ENCODE measurements at places on chromosomes 13 and 19.

DNA sequence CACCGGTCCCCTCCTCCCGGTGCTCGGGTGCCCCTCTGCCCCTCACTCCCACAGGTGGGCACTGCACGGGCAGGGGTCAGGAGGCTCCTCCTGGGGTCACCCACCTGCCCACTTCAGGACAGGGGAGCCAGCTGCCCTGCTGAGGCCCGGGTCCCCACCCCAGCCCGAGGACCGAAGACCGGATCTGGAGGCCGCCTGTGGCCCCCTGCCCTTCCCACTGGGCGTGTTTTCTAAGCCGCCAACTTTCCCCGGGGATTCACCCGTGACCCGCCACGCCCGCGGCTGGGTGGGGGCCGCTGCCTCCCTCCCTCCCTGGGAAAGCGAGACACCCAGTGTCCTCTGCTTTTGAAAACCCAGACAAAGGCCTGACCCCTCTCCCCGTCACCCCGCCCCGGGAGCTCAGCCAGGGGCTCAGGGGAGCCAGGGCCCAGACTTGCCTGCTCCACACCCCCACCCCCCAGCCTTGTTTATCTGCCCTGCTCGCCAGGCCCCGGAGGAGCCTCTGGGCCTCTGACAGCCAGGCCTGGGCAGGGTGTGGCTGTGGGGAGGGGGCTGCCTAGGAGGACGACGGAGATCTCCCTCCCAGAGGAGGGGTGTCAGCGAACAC, 1.3 kb downstream of the PALM start:
- DNase-seq = no peak

DNA sequence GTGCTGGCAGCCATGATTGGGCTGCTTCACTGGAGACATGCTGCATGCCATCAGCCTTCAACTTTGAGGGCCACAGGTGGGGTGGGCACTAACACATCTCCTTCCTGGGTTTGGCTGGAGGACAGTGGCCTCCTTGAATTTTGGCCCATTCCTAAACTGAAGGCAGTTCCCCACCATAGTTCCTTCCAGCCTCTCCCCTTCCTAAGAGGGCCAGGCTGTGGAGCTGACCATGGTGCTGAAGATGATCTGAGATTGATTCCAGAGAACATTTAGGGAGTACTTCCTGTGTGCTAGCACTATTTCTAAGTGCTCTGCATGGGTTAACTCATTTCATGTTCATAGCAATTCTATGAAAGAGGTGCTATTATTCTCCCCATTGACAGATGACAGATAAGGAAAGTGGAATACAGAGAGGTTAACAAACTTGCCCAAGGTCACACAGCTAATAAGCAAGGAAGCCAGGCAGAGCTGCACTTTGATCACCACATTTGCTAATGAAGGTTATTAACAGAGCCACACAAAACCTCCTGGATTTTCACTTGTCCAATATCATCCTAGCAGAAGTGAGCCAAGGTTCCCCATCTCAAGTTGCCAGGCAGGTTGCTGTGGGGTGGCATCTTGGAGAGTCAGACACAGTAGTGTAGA, 175.3 kb downstream of the ZIC5 start:
- DNase-seq = peak; percentile 50

GRCh38 chr13:33560726-33561125, 257.2 kb upstream of the RFC3 start:
- DNase-seq = no peak

- DNase-seq = no peak
Measured at GRCh38 chr19:31232871-31233270, 116.4 kb downstream of the TSHZ3 start.

DNA sequence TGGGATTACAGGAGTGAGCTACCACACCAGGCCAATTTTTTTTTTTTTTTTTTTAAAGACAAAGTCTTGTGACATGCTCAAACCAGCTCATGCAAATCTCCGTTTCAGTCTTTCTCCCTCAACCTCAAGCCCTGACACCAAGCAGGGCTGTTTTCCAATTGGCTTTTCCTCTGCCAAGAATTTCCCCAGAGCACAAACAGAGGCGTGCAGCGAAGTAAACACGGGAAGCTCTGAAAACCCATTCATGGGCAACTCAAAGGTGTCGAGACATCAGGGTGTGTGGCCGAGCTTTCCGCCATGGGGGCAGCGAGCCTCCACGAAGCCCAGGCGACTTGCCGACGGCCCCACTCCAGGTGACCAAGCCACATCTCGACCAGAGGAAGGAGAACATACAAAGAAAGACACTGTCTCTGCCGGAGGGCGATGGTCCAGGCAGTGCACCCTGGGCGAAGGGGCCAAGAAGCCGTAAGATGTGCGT, 70.0 kb downstream of the INSR start:
- no peak for DNase-seq

GRCh38 chr19:3296446-3296845, 69.9 kb upstream of the NFIC start:
- no peak for DNase-seq

DNA sequence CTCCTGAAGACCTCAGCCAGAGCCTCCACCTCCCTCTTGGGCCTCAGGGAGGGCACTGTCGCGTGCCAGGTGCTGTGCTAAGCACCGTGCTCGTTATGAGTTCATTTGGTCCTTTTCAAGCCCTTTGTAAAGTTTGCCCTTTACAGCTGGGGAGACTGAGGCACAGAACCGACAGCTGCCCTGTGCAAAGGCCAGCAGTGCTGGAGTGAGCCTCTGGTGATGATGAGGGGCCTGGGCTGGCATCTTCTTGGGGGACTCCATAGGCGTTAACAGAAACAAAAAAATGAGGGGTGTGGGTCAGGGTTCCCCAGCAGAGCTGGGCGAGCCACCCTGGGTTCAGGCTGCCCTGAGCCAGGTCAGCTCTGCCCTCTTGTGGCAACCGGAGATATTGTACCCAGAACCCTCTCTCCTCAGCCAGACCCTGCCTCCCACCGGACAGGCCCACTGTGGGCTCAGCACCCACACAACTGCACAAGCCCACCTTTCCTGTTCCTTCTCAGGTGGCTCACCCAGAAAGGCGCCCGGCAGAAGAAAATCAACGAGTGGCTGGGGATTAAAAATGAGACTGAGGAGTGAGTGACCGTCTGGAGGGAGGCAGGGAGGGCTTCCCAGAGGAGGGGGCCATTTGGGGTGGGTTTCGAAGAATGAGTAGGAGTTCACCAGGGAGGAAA, 5.5 kb upstream of the IFI30 start:
- no peak for DNase-seq

- no peak for DNase-seq
Measured at GRCh38 chr19:3368848-3369336, 2.5 kb downstream of the NFIC start.

All from thymus (tissue), 14 donors.